ENCODE measurements at places on chromosomes 5 and 9. TPM values are rescaled to one million over a fixed set of nuclear protein-coding genes. Genes with fewer than 3 reads are reported as not detected.

HAVCR1 gene
- total RNA-seq, result not detected

GMCL2 gene
- total RNA-seq, result 0.03 TPM

AGXT2 gene
- total RNA-seq, result not detected

PCDHGB5 gene
- not detected for total RNA-seq

OGN gene
- total RNA-seq, result not detected

FOXD4L3 gene
- not detected for total RNA-seq

ACSL6 gene
- total RNA-seq, result 7.3 TPM

ZNF483 gene
- total RNA-seq, result 6.5 TPM

N4BP3 gene
- total RNA-seq, result 10.4 TPM

CFAP77 gene
- total RNA-seq, result not detected

TMEM232 gene
- total RNA-seq, result not detected

ANGPTL2 gene
- 24.4 TPM for total RNA-seq

MCTP1 gene
- not detected for total RNA-seq

FCN2 gene
- not detected for total RNA-seq

TXNDC8 gene
- total RNA-seq, result not detected

CD274 gene
- total RNA-seq, result not detected

SLC6A3 gene
- not detected for total RNA-seq

SIT1 gene
- not detected for total RNA-seq

RGS7BP gene
- total RNA-seq, result not detected

DIPK1B gene
- total RNA-seq, result 69.9 TPM

RASEF gene
- not detected for total RNA-seq

ZNF879 gene
- 1.4 TPM for total RNA-seq

SLCO6A1 gene
- not detected for total RNA-seq

AHRR gene
- total RNA-seq, result 0.24 TPM

OR5C1 gene
- total RNA-seq, result not detected

MARCOL gene
- not detected for total RNA-seq

SEC16A gene
- total RNA-seq, result 7.2 TPM

TUSC1 gene
- total RNA-seq, result 0.31 TPM

C9 gene
- total RNA-seq, result not detected

DIRAS2 gene
- total RNA-seq, result not detected

ADAMTS16 gene
- total RNA-seq, result not detected

GABRP gene
- total RNA-seq, result not detected

C1QTNF3 gene
- total RNA-seq, result not detected

HK3 gene
- not detected for total RNA-seq

LCN15 gene
- total RNA-seq, result not detected

PPIC gene
- 4.1 TPM for total RNA-seq

TAS2R1 gene
- not detected for total RNA-seq

SNCAIP gene
- total RNA-seq, result not detected

PMPCA gene
- total RNA-seq, result 146 TPM

ADCY2 gene
- total RNA-seq, result not detected
